PC-3 (cell line): ENCODE measurements at places on chromosomes 11 and 22.

DNA sequence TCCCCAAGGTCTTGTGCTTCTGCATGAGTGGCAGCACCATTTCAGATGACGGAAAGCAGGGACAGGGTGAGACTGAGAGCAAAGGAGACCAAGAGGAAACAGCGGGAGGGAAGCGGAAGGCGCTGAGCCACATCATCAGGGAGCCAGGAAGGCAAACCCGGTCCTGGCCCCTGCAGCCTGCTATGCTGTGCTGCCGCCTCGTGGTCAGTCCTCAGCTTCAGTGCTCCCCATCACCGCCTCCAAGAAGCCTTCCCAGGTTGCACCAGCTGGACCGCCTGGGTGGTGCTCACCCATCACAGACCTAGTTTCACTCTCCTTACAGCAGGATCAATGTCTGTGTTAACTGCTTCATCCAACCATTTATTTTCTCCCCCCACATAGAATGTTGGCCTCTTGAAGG is 73.0 kb upstream of the PHF21B start:
- H3K36me3 ChIP-seq, result no peaks in the 10 kb centered on the region
- H3K4me3 ChIP-seq, result no peak overlapping the region
- no peak overlapping the region for H3K27ac ChIP-seq
- peak; percentile 10 for DNase-seq

- no peak overlapping the region for H3K4me3 ChIP-seq
- H3K27ac ChIP-seq, result peak overlapping the region; percentile 95
- peaks cover 49% of the 10 kb centered on the region for H3K4me1 ChIP-seq
- H3K27me3 ChIP-seq, result no peaks in the 10 kb centered on the region
- peak; percentile 77 for DNase-seq
Observed at GRCh38 chr11:35011389-35011788, 95.0 kb downstream of the PDHX start.

DNA sequence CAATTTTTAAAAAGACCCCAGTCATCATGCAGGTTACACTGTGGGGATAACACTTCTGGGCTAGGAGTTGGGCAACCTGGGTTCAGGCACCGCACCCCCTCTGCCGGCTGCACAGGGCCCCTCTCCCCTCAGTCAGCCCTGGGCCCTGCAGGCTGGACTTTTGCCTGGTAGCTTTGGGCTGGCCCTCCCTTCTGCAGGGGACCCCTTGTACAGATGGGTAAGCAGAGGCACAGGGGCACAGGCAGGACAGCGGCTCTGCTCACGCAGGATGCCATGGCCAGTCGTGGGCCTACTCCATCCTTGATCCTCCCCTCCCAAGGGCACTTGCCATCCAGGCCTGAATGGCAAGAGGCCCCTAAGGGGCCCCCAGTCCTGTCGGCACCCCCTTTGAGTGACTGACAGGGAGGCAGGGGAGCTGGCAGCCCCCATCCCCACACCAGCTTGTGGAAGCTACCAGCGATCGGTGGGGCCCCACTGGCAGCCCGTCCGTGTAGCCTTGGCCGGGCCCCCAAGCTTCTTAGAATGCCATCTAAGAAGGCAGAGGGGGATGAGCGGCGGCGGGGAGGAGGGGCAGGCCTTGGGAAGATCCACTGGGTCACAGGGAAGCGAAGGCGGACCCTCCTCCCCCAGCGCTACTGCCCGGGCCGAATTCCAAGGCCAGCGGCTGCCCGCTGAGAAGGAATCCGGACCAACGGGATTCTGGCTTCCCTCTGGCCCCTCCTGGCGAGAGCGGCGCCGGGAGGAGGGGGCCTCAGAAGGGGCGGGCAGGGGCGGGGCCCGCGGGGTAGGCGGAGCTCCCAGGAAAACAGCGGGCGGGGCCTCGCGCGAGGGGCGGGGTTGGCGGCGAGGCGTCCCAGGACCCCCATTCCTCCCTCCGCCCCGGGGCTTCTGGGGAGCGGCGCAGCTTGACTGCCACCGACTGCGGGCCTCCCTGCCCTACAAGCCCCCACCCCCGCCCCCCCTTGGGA is 6.8 kb upstream of the CHKA start:
- H3K4me3 ChIP-seq, result no peak overlapping the region
- peak; percentile 73 for DNase-seq
- H3K4me1 ChIP-seq, result peaks cover 25% of the 10 kb centered on the region
- no peaks in the 10 kb centered on the region for H3K36me3 ChIP-seq
- H3K27ac ChIP-seq, result no peak overlapping the region

DNA sequence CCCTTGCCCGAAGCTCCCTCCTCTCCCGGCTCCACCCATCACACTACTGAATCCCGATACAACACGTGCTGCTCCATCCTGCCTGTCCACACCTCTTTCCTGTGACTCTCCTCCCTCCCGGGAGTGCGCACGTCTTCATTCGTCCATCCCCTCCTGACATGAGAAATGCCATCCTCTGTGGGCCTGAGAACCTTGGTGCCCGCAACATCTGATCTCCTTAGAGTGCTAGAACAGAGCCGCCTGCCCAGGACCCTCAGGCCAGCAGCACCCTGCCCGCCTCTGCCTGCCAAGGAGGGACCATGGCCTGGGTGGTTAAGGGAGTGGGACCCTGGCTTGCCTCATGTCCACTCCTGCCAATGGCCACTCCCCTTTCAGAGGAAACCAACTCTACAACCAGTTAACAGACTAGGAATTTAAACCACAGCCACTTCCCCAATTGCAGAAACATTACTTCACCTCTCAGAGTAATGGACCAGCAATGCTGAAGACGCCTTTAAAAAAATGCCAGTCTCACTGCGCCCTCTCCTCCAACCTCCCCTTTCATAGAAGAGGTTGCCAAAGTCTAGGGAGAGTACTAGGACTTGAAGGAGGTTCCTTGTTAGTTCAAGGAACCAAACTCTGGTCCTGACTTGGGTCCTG is 466.3 kb downstream of the OPCML start:
- peaks cover 28% of the 10 kb centered on the region for H3K27me3 ChIP-seq
- no peak overlapping the region for H3K4me3 ChIP-seq
- H3K27ac ChIP-seq, result no peak overlapping the region
- H3K36me3 ChIP-seq, result no peaks in the 10 kb centered on the region
- DNase-seq, result no peak

- H3K4me3 ChIP-seq, result no peak overlapping the region
- H3K36me3 ChIP-seq, result no peaks in the 10 kb centered on the region
- DNase-seq, result no peak
Observed at GRCh38 chr11:17506314-17506713, 29.7 kb upstream of the ABCC8 start.

DNA sequence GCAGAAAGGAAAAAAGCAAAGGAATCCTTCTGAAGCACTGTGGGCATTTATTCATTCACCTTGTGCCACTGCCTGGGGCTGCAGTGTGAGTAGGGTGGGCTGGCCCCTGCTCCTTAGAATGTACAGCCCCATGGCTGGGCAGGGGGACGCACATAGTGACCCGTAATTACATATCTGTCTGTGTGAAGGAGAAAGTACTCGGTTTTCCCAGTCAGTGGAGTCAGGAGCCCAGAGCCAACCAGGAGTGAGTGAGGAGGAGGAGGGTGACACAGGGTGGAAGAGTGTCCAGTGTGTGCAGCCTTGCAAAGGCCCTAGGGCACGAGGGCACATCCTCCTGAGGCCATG is 91.9 kb downstream of the CDKN1C start:
- H3K27me3 ChIP-seq, result no peaks in the 10 kb centered on the region
- DNase-seq, result no peak
- H3K4me3 ChIP-seq, result no peak overlapping the region
- H3K27ac ChIP-seq, result no peak overlapping the region
- H3K36me3 ChIP-seq, result no peaks in the 10 kb centered on the region

DNA sequence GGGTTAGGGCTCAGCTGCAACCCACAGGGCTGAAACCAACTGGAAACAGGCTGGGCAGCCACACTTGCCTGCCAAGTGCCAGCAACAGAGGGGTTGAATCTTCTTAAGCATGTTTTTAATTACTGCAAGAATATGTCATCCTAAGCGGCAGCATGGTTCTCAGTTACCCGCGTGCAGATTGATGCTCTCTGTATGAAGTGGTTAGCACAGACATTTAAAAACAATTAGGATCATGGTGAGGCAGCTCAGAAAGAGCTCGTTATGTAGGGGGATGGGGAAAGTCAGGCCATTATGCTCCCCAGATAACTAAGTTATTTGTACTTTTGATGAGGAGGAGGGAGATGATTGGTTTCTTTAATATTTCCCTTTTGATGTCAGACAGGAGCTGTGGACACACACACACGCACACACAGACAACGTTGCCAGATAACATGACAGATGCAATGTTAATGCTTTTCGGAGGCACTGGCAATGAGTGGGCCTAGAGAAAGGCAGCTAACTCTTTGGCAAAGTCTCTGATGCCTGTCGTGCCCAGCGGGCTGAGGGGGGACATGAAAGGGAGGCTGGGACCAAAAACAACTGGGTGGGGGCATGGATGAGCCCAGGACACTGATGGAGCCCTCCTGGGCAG is 389.7 kb downstream of the NXPE2 start:
- H3K27me3 ChIP-seq, result no peaks in the 10 kb centered on the region
- DNase-seq, result no peak
- H3K27ac ChIP-seq, result no peak overlapping the region
- H3K4me1 ChIP-seq, result no peaks in the 10 kb centered on the region
- H3K36me3 ChIP-seq, result no peaks in the 10 kb centered on the region

GRCh38 chr22:27580311-27580897 is 221.2 kb downstream of the MN1 start:
- H3K27me3 ChIP-seq, result no peaks in the 10 kb centered on the region
- H3K4me1 ChIP-seq, result peaks cover 13% of the 10 kb centered on the region
- no peaks in the 10 kb centered on the region for H3K36me3 ChIP-seq
- no peak overlapping the region for H3K27ac ChIP-seq
- H3K4me3 ChIP-seq, result no peak overlapping the region
- DNase-seq, result no peak

DNA sequence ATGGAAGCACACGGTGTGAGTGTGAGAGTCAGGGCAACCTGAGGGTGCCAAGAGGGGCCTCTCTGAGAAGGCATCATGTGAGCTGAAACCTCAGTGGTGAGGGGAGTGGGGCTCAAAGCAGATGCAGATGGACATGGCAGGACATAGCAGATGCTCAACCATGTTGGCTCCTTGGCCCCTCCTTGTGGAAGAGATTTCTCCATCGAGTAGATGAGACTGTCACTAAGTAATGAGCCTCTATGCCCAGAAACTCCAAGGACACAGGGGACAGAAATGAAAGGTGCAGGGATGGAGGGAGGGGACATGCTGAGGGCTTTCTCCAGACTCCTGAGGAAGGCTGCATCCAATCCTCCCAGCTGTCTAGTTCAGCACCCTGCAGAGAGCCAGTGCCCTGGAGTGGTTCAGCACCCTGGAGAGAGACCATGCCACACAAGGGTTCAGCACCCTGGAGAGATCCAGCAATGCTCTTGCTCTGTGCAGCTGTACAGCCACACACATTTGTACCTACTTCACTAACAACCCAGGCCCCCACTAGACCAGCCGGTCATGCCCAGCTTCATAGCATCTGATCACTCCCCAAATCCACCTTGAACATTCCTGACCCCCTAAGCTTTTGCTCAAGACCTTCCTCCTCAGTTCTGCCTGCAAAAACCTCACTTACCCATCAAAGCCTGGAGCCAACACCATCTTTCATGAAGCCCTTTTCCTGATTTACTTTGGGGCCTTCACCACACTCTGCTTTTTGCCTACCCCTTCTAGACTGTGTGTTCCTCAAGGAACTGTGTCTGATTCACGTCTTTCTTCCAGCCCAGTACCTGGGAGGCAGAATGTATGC is 252.0 kb downstream of the CTTN start:
- DNase-seq, result peak; percentile 90
- H3K4me1 ChIP-seq, result no peaks in the 10 kb centered on the region
- no peaks in the 10 kb centered on the region for H3K27me3 ChIP-seq
- H3K36me3 ChIP-seq, result no peaks in the 10 kb centered on the region

DNA sequence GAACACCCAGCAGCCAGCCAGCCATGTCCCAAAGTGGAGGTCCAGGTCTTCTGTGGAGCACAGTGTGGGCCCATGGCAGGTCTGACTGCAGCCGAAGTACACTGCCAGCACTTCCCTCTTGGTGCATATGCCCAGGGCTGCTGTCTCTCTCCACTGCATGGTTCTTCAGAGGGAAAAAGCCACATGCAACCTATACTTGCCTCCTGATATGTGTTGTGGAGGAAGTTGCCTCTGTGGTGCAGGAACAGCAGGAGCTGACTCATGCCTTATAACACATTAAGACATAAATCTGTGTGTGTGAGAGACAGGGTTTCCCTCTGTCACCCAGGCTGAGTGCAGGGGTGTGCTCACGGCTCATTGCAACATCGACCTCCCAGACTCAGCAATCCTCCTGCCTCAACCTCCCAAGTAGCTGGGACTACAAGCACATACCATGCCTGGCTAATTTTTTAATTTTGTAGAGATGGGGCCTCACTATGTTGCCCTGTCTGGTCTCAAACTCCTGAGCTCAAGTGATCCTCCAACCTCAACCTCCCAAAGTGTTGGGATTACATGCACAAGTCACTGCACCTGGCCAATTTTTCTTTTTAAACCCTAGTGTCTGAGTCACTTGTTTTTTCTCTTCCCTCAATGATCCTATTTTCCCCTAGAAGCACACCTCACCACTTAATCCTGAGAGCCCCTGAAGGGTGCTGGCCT is 98.8 kb downstream of the MPPED2 start:
- H3K4me3 ChIP-seq, result no peak overlapping the region
- no peak for DNase-seq
- H3K27ac ChIP-seq, result no peak overlapping the region

DNA sequence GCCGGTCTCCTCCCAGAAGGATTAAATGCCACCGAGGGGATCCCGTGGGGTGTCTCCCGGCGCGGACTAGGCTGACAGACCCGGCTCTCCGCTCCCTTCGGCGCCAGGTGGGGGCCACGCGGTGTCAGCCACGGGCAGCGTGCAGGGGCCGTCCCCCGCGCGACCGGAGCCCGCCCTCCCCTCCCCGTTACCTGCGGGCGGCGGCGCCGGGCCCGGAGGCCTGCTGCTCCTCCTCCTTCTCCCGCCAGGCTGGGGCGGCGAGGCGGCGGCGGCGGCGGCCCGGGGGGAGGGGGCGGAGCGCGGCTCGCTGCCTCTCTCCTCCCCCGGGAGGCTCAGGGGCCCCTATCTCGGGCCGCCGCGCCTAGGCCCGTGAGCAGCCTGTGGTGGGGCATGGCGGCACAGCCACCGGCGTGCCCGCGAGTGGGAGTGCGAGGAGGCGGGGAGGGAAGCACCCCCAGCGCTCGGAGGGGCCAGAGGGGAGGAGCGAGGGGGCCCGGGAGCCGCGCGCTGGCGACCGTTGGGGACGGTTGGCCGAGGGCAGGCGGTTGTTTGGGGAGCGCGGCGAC is 450 bp downstream of the ZBTB44 start:
- peaks cover 2% of the 10 kb centered on the region; the same call in 1 of the 2 replicates for H3K36me3 ChIP-seq
- DNase-seq, result peak; percentile 62
- peak overlapping the region; percentile 82 for H3K4me3 ChIP-seq
- H3K27ac ChIP-seq, result peak overlapping the region; percentile 40; the same call in 1 of the 2 replicates
- H3K27me3 ChIP-seq, result no peaks in the 10 kb centered on the region
- H3K4me1 ChIP-seq, result peaks cover 19% of the 10 kb centered on the region
